Esophagus squamous epithelium (tissue), 5 donors: ENCODE measurements at places on chromosomes 6 and 20. TPM values are rescaled to one million over a fixed set of nuclear protein-coding genes. Genes with fewer than 3 reads are reported as not detected.

DACT2 gene
- 1.4 TPM for total RNA-seq

GRCh38 chr6:15876406-15876805 is 213.6 kb upstream of the DTNBP1 start:
- DNase-seq: no peak

SMPD2 gene
- 27.7 TPM for total RNA-seq

- DNase-seq: no peak
These were observed 77.0 kb upstream of the NT5E start for GRCh38 chr6:85372915-85373270.

RIMS1 gene
- total RNA-seq: 16.8 TPM

SYTL3 gene
- total RNA-seq: 8.0 TPM

DNA sequence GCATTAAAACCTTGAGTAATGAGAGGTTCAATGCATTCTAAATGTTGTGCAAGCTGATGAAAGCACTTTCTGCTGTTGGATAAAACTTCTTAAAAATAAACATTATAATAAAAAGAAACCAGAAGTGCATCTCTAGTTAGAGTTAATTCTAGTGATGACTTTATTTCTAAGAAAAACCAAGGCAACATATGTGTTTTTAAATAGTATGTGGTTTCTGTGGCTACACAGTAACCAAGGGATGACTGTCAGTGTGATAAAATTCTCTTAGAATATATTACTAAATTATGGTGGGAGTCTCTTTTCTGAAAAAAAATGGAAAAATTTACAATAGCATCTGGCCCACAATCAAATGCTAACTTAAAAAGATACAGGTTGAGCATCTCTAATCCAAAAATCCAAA is 117.0 kb downstream of the ME1 start:
- no peak for DNase-seq

DNA sequence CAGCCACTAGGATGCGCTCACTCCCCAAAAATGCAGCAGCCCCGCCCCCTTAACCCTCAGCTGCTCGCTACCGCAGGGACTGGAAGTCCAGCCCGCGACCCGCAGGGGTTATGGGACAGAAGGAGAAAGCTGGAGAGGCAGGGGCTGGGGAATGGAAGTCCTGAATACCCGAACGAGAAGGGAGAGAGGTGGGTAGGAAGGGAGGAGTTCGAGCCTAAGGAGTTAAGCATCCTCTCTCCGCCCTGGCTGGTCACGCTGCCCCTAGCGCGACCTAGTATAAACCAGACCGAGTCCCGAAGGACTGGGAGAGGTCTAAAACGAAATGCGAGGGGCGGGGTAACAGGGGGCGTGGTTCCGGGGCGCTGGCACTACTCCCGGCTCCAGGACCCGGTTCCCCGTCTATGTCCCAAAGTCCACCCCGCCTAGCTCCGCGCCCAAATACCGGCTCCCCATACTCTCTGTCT is 448 bp upstream of the DDAH2 start:
- no peak for DNase-seq
